ENCODE measurements at places on chromosomes 13 and 19. TPM values are rescaled to one million over a fixed set of nuclear protein-coding genes. Genes with fewer than 3 reads are reported as not detected.

Gene PLIN5
- 47.8 TPM for total RNA-seq

GRCh38 chr19:28530406-28531035 is 682.4 kb downstream of the UQCRFS1 start:
- no peak for DNase-seq

GRCh38 chr13:93227878-93228642 is 1.5 kb downstream of the GPC6 start:
- DNase-seq: peak; percentile 51

GRCh38 chr13:26247608-26248007 is 6.3 kb upstream of the CDK8 start:
- DNase-seq: no peak

Gene FAM216B
- 14.8 TPM for total RNA-seq

DNA sequence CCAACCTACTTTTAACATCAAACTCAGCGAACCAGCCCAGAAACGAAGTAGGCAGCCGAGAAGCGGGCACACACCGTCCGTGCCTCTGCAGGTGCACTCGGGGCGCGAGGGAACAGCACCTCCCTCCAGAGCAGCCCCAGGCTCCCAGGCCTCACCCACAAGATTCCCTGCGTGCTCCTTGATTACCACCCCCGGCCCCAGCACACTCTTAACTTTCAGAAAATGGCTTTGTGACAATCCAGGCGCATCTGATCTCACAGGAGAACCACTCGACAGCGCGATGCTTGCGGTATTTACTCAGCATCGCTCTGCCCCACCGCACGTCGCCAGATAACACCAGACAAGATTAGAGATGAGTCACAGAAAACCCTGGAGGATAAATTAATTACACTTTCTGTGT is 134.9 kb upstream of the SPACA7 start:
- DNase-seq: no peak

Gene C19orf73
- total RNA-seq: 0.47 TPM

Gene WDR62
- 4.4 TPM for total RNA-seq

GRCh38 chr19:37412700-37413099 is 41.8 kb downstream of the ZNF527 start:
- DNase-seq: no peak

Gene NLRP7
- total RNA-seq: not detected
